HS-5 (cell line): ENCODE measurements at places on chromosomes 6 and 20.
A peak's percentile ranks its signal among the peaks of the same experiment; 100 is the strongest.

DNA sequence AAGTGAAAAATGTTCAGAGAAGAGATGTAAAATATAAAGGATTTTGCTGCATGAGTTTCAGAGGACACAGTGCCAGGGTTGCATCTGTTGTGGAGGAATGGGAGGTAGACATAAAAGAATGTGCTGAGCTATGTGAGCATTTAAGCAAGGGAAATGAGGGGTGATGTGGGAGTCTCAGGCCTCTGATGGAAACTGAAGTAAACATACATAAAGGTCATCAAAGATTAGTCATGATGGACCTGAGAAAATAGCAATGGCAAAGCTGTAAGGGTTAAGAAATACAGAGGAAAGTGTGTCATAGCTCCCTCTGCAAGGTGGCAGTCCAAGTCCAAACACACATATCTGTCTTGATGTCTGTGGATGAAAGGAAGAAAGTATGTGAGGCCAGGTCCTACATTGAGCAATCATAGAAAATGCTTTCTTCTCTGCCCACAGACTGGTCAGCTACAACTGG, 306.6 kb upstream of the ECI2 start:
- peak; percentile 19 for DNase-seq

DNA sequence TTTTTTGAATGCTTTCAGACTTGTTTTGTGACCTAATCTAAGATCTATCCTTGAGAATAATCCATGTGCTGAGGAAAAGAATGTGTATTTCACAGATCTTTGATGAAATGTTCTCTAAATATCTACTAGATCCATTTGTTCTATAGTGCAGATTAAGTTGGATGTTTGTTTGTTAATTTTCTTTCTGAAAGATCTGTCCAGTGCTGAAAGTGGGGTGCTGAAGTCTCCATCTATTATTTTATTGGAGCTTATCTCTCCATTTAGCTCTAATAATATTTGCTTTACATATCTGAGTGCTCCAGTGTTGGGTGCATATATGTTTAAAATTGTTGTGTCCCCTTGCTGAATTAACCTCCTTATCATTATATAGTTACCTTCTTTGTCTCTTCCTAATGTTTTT, 303.6 kb downstream of the HTR1B start:
- no peak for DNase-seq

DNA sequence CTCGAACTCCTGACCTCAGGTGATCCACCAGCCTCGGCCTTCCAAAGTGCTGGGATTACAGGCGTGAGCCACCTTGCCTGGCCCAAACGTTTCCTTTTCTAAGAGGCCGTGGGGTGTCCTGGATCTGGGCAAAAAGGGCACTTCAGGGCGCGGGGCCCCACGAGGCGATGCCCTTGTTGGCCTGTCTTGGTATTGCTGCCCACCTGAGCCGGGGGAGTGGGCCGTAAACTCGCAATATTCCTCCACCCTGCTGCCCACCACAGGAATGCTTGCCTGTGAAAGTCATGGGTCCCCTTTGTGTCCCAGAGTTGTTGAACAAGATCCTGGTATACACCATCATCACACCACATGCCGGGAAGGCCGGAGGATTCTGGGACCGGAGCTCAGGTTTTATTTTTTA, 49.0 kb downstream of the SSR1 start:
- no peak for DNase-seq

GRCh38 chr20:61759286-61760065, 306.2 kb downstream of the TAF4 start:
- DNase-seq, result no peak

DNA sequence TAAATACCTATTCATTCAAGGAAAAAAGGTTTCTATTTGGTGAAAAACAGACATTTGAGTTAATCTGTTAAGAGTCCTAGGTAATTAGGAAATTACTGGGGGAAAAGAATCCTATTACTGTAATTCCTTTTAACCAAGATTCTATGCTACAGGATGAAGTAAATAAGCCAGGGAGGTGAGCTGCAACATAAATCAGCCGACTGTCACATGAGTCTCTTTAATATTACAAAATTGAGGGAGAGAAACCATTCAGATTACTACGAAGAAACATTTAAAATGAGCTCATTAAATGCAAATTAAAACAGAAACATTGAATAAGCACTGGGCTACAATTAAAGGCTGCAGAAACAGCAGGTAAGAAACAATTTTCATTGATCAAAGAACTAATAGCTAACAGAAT, 5.3 kb downstream of the PRKN start:
- no peak for DNase-seq

DNA sequence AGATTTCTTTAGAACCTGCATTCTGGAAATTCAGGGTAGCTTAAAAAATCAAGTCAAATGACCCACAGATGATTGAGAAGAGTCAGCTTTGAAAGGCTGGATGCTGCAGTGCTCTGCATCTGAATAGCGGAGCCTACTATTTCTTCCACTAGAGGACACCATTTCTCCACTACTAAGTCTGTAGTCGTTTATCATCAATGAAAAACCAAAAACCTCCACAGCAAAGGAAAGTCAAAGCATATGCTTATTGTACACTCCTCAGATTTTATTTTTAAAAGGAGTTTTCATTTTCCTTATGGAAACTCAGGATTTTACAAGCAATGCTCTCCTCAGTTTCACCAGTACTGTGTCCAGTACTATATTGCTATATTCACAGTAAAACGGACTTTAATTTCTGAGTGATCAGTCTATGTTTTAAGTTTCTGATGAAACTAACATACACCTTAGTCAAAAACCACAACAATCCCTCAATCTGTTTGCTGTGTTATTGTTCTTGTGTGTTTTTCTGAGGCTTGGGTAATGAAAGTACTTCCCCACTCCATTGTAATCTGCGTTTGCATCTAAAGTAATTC, 50.5 kb upstream of the ENPP5 start:
- DNase-seq, result peak; percentile 9

- DNase-seq, result no peak
These were observed 106.7 kb upstream of the FLRT3 start for GRCh38 chr20:14444106-14444505.

DNA sequence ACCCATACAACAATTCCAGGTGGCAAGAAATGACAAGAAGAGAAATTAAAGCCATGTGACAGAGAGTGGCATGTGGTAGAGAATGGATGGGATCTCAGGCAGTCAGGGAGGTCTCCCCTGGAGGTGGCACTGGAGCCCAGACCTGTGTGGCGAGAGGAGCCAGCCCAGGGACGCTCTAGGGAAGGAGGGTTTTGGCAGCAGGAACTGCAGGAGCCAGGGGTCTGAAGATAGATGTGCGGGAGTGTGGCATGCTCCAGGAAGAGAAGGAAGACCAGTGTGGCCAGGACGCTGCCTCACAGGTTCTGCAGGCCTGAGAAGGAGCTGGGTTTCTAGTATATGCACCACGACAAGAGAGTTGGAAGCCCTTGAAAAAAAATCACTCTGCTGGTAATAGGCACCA, 45.1 kb downstream of the SPATA2 start:
- no peak for DNase-seq

GRCh38 chr20:59770851-59771250, 162.6 kb downstream of the SYCP2 start:
- no peak for DNase-seq

GRCh38 chr6:143823548-143823947, 19.6 kb upstream of the LTV1 start:
- no peak for DNase-seq

DNA sequence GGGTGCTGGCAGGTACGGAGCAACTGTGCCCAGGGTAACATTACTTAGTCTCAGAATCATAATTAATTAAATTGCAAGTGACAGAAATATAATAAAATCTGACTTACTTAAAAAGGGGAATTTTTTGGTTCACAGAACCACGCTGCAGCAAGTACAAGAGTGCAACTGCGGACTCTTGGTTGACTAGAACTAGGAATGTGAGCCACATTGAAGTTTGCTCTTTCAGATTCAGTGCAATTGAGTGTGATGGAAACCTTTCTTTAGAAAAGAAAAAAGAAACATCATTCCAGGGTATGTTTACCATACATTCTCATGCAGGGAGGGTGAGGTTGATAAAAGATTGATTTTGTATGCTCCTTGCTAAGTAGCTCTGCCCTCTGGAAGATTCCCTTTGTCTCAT, 45.0 kb upstream of the GGTLC1 start:
- no peak for DNase-seq

DNA sequence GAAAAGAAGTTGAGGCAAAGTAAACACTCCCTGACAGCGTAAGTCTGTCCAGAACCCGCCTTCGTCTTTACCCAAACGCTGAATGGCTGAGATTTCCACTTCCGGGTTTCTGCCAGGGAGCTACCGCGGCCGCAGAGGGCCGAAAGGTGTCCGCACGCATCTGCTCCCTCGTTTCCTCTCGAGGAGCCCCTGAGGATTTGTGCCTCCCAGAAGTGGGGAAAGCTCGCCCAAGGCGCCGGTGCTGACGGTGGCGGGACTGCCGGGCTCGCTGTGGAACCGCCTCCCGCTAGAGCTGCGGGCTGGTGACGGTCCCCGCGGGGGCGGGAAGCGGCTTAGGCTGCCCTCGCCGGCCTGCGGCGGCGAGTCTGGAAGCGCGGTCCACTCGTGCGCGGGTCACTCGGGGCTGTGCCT, 1760.2 kb upstream of the DEFB115 start:
- DNase-seq, result no peak

GRCh38 chr6:152049502-152049901, 242.0 kb downstream of the ESR1 start:
- no peak for DNase-seq

DNA sequence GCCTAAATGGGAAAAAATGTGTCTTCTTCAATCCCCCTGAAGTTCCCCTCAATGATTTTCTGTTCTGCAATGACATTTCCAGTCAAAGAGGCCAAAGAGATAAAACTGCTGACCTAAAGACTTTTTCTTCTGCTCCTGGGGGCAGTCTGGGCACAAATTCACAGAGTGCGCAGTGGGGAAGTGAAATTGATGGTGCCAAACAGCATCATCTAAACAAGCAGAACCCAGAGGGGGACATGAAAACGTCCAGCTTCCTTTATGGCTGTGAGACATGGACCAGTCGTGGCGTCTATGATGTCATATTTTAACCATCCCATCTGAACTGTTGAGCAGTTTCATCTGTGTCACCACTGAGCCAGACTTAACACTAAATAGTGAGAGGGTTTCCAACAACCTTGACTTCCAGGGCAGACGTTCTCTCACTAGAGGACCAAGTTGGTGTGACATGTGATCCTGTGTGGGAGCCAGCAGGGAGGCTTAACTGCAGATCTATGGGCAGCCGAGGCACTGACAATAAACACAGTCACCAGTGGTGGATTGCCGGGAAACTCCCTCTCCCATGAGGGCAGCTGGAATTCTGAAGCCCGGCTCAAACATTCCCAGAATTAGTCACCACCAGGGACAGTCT, 12.4 kb downstream of the SCML4 start:
- DNase-seq, result peak; percentile 15

GRCh38 chr20:47606983-47607613, 105.4 kb downstream of the NCOA3 start:
- peak; percentile 65 for DNase-seq

- DNase-seq, result no peak
These were observed 24.7 kb downstream of the PACSIN1 start for GRCh38 chr6:34490390-34491090.

DNA sequence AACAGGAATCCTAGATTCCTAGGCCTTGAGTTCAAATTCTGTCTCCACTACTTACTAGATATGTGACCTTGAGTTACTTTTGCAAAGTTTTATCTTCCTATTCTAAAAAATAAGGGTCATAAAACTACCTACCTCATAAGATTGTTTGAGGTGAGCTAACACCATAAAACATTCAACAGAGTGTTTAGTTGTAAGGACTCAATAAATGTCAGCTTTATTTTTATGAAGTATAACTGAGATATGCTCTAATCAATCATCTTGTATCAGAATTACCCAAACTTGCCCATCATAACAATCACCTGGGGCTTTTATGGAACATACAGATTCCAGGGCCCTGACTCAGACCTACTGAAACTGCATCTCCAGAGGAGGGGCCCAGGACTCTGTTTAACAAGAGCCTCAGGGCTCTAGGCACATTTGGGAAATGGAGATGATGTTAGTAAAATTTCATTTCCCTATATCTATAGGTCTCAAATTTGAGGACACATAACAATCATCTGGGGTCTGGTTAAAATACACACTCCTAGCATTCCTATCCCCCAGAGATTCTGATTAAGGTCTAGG, 35.5 kb upstream of the MRAP2 start:
- no peak for DNase-seq

DNA sequence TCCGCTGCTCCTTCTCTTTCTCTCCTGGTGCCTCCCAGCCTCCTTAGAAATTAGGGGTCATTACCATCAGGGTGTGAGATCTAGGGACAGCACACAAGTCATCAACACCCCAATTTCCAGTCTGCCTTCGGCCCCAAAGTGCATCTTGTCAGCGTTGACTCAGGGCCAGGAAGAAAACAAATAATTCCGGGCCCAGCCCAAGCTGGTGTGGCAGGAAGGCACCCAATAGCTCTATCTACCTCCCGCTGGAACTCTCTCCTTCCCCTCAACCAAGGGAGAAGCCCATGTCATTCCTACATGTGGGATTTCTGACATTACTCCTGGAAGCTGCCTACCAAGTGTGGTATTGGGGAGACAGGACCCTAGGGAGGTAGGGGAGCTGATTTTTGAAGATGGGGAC, 11.5 kb upstream of the C6orf132 start:
- DNase-seq, result no peak

GRCh38 chr6:842141-842540, 149.2 kb upstream of the EXOC2 start:
- DNase-seq, result no peak

GRCh38 chr6:125507987-125508655, 206.4 kb upstream of the HDDC2 start:
- no peak for DNase-seq

GRCh38 chr6:117267766-117268534, 2.6 kb downstream of the VGLL2 start:
- DNase-seq, result no peak

GRCh38 chr20:3404402-3404801, 3.1 kb downstream of the DNAAF9 start:
- no peak for DNase-seq

DNA sequence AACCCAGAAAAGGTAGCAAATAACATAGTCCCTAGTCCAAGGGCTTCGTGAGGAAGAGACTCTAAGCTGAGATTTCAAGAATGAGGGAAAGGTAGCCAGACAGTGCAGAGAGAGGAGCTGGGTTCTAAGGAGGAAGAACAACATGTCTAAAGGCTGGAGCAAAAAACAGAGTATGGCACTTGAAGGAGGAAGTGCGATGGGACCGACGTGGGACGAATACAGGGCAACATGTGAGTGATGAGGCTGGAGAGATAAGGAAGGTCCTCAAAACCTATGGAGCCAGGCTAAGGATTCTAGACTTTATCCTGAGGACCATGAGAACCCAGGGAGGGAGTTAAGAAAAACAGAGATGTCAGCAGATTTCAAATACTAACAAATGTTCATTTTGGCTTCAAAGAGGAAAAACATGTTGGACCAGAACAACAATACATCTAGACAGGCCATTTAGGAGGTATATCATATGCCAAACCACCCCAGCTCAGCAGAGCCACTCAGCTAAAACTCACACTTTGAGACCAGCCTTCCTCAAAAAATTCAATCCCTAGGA, 17.5 kb downstream of the ATXN1 start:
- no peak for DNase-seq

DNA sequence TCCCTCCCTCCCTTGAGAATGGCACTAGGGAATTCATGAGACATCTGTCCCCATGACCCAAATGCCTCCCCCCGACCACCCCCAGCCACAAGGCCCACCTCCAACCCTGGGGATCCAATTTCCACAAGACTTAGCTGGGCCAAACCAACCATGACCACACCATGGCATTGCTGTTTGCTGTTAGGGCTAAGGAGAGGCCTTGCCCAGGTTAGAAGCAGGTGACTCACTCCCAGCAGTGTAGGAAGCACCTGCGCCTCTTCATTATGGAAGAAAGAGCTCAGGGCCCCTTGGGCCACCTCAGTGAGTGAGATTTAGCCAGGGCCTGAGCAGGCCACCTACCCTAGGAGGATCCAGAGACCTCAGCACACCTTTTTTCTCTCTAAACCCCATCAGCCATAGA, 337.9 kb downstream of the TAF4 start:
- DNase-seq, result no peak
